ENCODE measurements at places on chromosomes 7 and 10.

DNA sequence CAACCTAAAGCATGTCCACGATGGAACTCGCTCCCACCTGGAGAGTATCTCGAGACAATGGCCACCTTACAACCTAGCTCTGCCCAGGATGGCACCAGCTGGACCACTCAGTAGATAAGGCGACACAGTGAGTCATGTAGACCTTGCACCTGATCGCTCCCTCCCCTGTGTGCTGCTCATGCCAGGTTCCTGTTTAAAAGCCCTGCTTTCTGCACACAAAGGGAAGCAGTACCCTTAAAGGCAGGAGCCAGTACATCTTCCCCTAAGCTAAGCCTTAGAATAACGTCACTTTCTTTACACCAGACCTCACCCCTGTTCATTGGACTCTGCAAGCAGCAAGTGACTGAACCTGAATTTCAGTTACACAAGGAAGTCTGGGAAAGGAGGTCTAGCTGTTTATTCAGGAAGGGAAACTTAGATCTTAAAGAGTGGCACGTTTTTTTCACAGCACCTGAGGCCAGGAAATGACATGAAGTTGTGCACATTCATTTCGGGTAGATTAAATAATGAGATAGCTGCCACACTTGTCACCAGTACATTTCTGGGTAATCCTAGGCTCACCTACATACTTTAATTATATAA lies 117.9 kb downstream of the MTPAP start:
- DNase-seq, result no peak

- no peak for DNase-seq
Observed at GRCh38 chr7:51075681-51076580, 240.7 kb downstream of the COBL start.

GRCh38 chr7:944744-945143 lies 9.7 kb downstream of the ADAP1 start:
- DNase-seq, result no peak

DNA sequence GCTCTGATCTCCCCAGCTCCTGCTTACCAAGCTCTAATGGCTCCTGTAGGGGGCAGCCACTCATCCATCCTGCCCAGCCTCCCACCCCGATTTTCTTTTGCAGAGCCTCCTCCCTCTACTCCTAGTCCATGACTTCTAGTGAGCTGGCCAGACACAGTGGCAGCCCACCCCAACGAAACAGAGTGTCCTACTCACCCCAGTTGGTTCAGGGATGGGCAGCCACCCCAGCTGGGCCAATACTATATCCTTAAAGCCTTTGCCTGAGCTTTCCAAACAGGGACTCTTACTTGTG lies 77.1 kb downstream of the GRID1 start:
- DNase-seq, result no peak

DNA sequence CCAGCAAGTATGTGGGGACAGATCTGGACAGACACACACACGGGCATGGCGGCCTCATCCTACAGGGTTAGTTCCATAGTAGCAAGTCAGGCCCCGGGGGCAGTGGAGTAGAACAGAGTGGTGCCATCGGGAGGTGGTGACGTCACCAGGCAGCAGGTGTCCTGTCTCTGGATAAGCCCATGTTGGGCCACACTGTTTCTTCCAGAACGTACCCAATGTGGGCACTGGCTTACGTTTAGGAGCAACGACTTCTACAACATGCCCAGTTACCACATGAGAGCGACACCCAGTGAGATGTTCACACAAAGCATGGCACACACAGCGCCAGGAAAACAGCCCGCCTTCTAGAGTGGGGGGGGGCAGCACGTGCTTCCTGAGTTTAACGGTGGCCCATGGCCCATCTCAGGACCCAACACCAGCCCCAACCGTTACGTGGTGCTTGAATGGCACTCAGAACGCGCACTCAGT lies 67.8 kb downstream of the CTBP2 start:
- no peak for DNase-seq

GRCh38 chr10:59088912-59089573 lies 87.4 kb upstream of the PHYHIPL start:
- DNase-seq, result no peak

DNA sequence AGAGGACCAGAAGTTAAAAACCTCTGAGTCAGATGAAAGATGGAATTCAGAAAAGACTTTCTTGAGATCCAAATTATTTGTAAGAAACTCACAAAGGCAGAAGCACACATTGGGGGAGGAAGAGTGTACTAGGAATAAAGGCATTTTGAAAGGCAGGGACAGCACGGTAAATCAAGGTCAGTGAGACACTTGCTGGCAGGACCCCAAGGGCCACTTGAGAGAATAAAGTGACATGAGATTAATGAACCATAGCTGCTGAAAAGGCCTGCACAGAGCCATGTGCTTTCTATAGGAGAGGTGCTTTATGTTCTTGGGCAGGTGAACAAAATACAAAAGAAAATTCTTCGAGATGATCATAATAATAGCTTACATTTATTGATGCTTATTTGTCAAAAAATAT lies 929.9 kb upstream of the MBL2 start:
- no peak for DNase-seq

GRCh38 chr10:20698837-20699236 lies 198.3 kb downstream of the NEBL start:
- DNase-seq, result no peak

DNA sequence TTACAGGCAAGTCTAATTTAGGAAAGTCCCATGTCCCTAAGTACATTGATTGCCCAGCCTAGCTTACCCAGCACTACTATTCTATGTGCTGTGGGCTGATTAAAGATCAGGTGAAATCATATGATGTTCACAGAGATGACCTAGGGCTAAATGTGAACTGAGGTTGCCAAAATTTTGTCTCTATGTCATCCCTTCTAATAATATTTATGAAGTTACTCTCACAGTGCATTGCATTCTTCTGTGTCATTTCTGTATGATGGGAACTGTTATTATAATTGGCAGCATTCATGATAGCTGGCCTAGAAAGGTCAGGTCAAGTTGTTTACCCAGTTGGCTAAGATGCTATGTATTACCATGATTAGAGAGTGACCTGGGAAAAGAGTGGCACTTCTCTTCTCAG lies 2.8 kb upstream of the PDK4 start:
- DNase-seq, result no peak

- DNase-seq, result no peak
Observed at GRCh38 chr10:31004611-31005193, 27.0 kb downstream of the ZNF438 start.

GRCh38 chr10:48671914-48672595 lies 12.6 kb upstream of the WDFY4 start:
- no peak for DNase-seq

- DNase-seq, result no peak
Observed at GRCh38 chr10:24731942-24732341, 8.3 kb upstream of the ARHGAP21 start.

- no peak for DNase-seq
Observed at GRCh38 chr10:73998929-73999691, 1.2 kb downstream of the VCL start.

- DNase-seq, result no peak
Observed at GRCh38 chr10:107433605-107434004, 269.1 kb upstream of the SORCS1 start.

GRCh38 chr10:81953420-81953819 lies 78.4 kb downstream of the NRG3 start:
- no peak for DNase-seq

DNA sequence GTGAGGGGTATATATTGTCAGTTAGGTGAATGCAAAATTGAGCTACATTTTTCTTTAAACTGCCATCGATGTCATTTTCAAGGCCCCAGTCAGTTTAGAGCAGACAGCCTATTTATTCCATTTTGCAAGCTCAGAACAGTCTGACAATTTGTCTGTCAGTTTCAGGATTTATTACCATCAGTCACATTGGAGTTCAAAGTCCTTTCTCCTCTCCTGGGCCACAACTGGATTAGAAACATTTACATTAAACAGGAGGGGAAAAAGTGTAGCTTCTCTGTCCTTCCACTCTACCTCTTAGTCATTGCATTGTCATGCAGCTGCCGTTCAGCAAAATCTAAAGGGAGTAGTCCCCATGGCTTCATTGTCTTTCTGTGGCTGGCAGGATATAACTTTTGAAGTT lies 3.5 kb upstream of the GHITM start:
- no peak for DNase-seq

- no peak for DNase-seq
Observed at GRCh38 chr10:46250481-46250880, 36.3 kb upstream of the ANTXRL start.

- no peak for DNase-seq
Observed at GRCh38 chr7:102132209-102132752, 154.4 kb upstream of the SH2B2 start.

- DNase-seq, result no peak
Observed at GRCh38 chr10:93410697-93411348, 71.3 kb downstream of the MYOF start.

- DNase-seq, result no peak
Observed at GRCh38 chr10:89164080-89164479, 43.0 kb downstream of the CH25H start.

- no peak for DNase-seq
Observed at GRCh38 chr7:91962419-91962818, 21.8 kb downstream of the AKAP9 start.
